ENCODE measurements at places on chromosomes 7 and 10. TPM values are rescaled to one million over a fixed set of nuclear protein-coding genes. Genes with fewer than 3 reads are reported as not detected.

The TMEM213 gene
- not detected for total RNA-seq

The C10orf53 gene
- total RNA-seq: not detected

The OR13A1 gene
- total RNA-seq: not detected

The PILRA gene
- 3.1 TPM for total RNA-seq

The HYAL4 gene
- total RNA-seq: not detected

DNA sequence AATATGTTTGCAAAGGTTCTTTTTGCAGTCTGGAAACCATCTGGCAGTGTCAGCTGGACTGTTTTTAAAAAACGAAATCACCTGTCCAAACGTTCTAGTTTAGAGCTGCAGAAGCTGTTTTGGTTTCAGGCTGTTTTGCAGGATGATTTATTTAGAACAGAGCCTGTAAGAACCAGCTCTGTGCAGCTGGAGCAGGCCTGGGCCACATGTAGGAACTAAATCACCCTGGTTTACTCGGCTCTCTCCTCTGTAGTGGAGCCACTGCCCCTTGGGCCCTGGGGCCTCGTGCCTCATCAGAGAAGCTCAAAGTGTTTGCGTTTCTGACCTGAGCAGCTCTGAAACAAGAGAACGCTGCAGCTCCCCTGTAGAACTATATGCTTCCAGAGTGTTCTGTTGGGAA is 142.5 kb downstream of the ACTR3B start:
- H3K27me3 ChIP-seq: no peaks in the 10 kb centered on the region
- no peak for DNase-seq
- no peaks in the 10 kb centered on the region for H3K4me1 ChIP-seq
- H3K4me3 ChIP-seq: no peak overlapping the region

GRCh38 chr10:25678666-25679065 is 255.4 kb upstream of the MYO3A start:
- H3K27me3 ChIP-seq: no peaks in the 10 kb centered on the region
- no peaks in the 10 kb centered on the region for H3K36me3 ChIP-seq
- no peak overlapping the region for H3K4me3 ChIP-seq
- H3K27ac ChIP-seq: no peak overlapping the region

GRCh38 chr7:157928808-157929425 is 592.1 kb downstream of the DNAJB6 start:
- no peak overlapping the region for H3K4me3 ChIP-seq
- H3K27ac ChIP-seq: no peak overlapping the region
- DNase-seq: no peak
- no peaks in the 10 kb centered on the region for H3K4me1 ChIP-seq

DNA sequence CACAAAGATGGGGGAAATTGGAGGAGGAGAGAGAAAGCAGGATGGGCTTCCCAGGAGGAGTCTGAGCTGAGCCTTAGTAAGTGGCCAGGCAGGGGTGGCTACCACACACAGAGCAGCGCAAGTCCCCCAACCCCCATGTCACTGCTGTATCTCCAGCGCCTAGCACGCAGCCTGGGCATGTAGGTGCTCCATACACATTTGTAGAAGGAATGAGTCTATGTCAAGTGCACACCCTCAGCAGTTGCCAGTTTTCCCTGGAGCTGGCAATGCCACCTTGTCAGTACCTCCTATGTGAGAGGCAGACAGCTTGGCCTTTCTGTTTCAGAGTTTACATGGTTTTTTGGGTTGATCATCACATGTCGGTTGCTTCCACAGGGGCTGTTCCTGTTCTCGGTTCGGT is 116.1 kb downstream of the CLEC2L start:
- no peaks in the 10 kb centered on the region for H3K27me3 ChIP-seq
- peaks cover 4% of the 10 kb centered on the region for H3K4me1 ChIP-seq
- H3K27ac ChIP-seq: no peak overlapping the region

DNA sequence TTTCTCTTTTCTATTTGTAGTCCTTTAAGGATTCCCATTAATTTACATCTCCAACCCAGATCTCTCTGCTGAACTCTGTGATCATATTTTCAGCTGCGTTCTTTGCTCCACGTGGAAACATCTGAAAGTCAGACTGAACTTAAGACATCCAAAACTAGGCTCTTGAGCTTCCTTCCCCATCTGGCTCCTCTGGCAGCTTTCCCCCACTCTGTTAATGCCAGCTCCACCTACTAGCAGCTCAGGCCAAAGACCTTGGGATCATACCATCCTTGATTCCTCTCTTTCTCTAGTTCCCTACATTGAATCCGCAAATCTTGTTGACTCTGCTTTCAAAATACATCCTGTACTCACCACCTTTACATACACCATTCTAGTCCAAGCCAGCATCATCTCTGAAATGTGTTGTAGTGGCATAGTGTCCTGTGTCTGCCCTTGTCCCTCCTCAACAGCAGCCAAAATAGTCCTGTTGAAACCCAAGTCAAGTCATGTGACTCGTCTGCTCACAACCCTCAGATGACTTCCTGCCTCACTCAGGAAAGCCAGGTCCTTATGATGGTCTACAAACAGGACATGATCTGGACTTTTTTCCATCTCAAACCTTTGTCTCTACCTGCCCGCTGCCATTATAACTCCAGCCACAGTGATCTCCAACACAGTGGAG is 7.0 kb downstream of the REEP3 start:
- peaks cover 3% of the 10 kb centered on the region for H3K4me1 ChIP-seq
- no peak overlapping the region for H3K4me3 ChIP-seq
- H3K36me3 ChIP-seq: no peaks in the 10 kb centered on the region
- DNase-seq: no peak
- H3K27ac ChIP-seq: no peak overlapping the region

All from colonic mucosa (tissue), 4 donors.